ENCODE measurements at places on chromosomes 1 and 21. TPM values are rescaled to one million over a fixed set of nuclear protein-coding genes. Genes with fewer than 3 reads are reported as not detected.

GRCh38 chr1:111600886-111601386 is 18.7 kb upstream of the RAP1A start:
- no peak for DNase-seq

GRCh38 chr21:38459490-38459889 is 38.8 kb downstream of the ERG start:
- DNase-seq, result no peak

The CELA2A gene
- total RNA-seq, result not detected

GRCh38 chr1:192766009-192766625 is 42.7 kb upstream of the RGS2 start:
- no peak for DNase-seq

- DNase-seq, result no peak
Observed at GRCh38 chr1:201400212-201400851, 1.2 kb upstream of the LAD1 start.
